Upper lobe of left lung (tissue), 6 donors: ENCODE measurements at places on chromosomes 1 and 21. TPM values are rescaled to one million over a fixed set of nuclear protein-coding genes. Genes with fewer than 3 reads are reported as not detected.

- DNase-seq = peak; percentile 84
These were observed 120.8 kb upstream of the RRP15 start for GRCh38 chr1:218164111-218164929.

NFASC gene
- total RNA-seq = 5.5 TPM

GRCh38 chr21:15054606-15055239, 10.1 kb downstream of the NRIP1 start:
- no peak for DNase-seq

DNA sequence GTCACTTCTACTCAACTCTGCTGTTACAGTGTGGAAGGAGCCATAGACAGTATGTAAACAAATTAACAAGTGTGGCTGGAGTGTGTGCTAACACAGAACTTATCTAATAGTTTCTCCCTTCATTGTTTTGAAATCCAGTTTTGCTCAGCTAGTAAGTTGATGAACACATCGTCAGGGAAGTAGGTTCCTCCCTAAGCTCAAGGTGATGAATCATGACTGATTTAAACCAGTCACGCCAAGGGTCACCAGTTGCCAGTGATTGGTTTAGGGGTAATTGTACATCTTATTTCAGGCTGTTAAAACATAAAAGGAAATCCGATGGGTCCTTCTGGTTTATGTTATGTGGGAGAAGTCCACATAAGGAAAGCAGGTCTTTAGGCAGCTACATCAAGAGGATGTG, 97.0 kb upstream of the CHODL start:
- no peak for DNase-seq

- no peak for DNase-seq
These were observed 15.1 kb upstream of the TENT5B start for GRCh38 chr1:27027575-27028250.

GRCh38 chr1:228012555-228012954, 5.8 kb downstream of the WNT3A start:
- no peak for DNase-seq

CFAP298 gene
- 42.8 TPM for total RNA-seq
